ENCODE measurements at places on chromosomes 4 and X. TPM values are rescaled to one million over a fixed set of nuclear protein-coding genes. Genes with fewer than 3 reads are reported as not detected.

The MAGEA4 gene
- total RNA-seq = not detected

The TLR3 gene
- 5.5 TPM for total RNA-seq

The SPIN2B gene
- total RNA-seq = 6.7 TPM

The HTATSF1 gene
- total RNA-seq = 37.0 TPM

The FAM184B gene
- 0.17 TPM for total RNA-seq

- DNase-seq = no peak
Measured at GRCh38 chr4:20311856-20312255, 60.2 kb downstream of the SLIT2 start.

DNA sequence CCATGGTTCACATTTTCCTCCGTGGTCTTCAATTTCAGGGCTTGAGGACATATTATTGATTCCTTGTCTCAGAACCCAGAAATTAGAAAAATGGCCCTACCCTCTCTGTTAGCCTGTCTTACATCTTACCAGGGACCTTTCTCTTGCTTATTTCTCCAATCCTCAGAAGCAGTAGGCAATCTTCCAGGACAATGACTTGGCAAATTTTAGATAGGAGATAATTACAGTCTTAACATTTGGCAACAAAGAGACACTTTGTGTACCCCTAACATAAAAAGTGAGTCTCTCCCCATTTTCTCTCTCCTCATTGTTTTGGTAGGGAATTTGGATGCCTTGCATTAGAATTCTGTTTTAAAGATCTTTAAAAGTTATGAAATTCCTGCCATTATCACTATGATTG lies 778.1 kb upstream of the SLIT2 start:
- DNase-seq = no peak

- no peak for DNase-seq
Measured at GRCh38 chrX:118975831-118976598, 1.6 kb downstream of the LONRF3 start.

DNA sequence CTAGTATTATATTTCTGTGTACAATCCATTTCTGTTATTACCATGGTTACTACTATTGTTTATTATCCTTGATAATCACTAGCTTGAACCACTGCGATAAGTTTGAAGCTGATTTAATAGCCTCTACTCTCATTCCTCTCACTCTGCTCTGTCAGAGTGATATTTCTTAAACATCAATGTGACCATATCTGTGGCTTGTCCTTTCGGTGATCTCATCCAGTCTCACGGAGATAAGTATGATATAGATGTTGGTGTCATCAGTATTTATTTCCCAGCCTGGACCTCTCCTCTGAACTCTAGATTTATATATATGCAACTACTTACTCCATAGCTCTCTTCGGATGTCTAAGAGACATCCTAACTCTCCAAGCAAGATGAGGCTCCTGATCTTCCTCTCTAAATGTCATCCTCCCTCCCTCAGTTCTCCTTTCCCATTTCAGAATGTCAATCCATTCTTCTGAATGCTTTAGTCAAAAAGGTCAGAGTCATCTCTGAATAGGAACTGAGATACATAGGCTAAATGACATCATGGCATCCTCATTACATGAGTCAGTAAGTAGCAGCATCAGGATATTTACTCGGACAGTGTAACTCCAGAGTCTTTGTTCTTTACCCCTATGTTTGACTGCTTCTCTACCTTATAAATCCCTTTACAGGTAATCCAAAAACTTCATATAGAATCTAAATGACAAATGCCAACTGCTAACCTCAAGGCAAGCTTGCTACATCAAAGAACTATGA lies 129.5 kb downstream of the PACRGL start:
- DNase-seq = no peak

- no peak for DNase-seq
Measured at GRCh38 chr4:129176864-129177263, 80.9 kb downstream of the C4orf33 start.

- DNase-seq = peak; percentile 48
Measured at GRCh38 chr4:53688186-53688790, 97.0 kb upstream of the LNX1 start.
